ENCODE measurements at places on chromosomes 3 and 15. TPM values are rescaled to one million over a fixed set of nuclear protein-coding genes. Genes with fewer than 3 reads are reported as not detected.

GNAT1 gene
- not detected for total RNA-seq

SLC15A2 gene
- 0.08 TPM for total RNA-seq

KCNAB1 gene
- total RNA-seq, result not detected

CLRN1 gene
- total RNA-seq, result not detected

HRH1 gene
- total RNA-seq, result 10.2 TPM

SLC51A gene
- total RNA-seq, result not detected

HHLA2 gene
- 0.13 TPM for total RNA-seq

PPP2R3A gene
- total RNA-seq, result 4.5 TPM

CLSTN2 gene
- total RNA-seq, result 0.05 TPM

TMEM207 gene
- total RNA-seq, result not detected

ZWILCH gene
- 39.0 TPM for total RNA-seq

SNX22 gene
- total RNA-seq, result 0.77 TPM

GOLGA8G gene
- total RNA-seq, result not detected

GALNT15 gene
- total RNA-seq, result not detected

LRRFIP2 gene
- 57.2 TPM for total RNA-seq

CCR8 gene
- total RNA-seq, result not detected

SLC35G2 gene
- 35.1 TPM for total RNA-seq

UBAP1L gene
- 0.48 TPM for total RNA-seq

ISG20 gene
- 33.2 TPM for total RNA-seq

SACM1L gene
- 17.4 TPM for total RNA-seq

TEX9 gene
- total RNA-seq, result 4.8 TPM

UACA gene
- total RNA-seq, result 46.5 TPM

ZNF501 gene
- total RNA-seq, result not detected

WDR93 gene
- total RNA-seq, result 0.15 TPM

SEC22C gene
- 27.9 TPM for total RNA-seq

CHRNA7 gene
- 4.1 TPM for total RNA-seq

ANKUB1 gene
- total RNA-seq, result not detected

PIAS1 gene
- total RNA-seq, result 17.0 TPM

SIDT1 gene
- 0.96 TPM for total RNA-seq

PROK2 gene
- total RNA-seq, result not detected

KBTBD13 gene
- total RNA-seq, result not detected

GOLGA8M gene
- 0.10 TPM for total RNA-seq

GREM1 gene
- 8.2 TPM for total RNA-seq

SMCO1 gene
- total RNA-seq, result not detected

ITIH1 gene
- not detected for total RNA-seq

KNL1 gene
- total RNA-seq, result 7.0 TPM

CYP1A2 gene
- not detected for total RNA-seq

GPR27 gene
- 2.1 TPM for total RNA-seq

OR5AC2 gene
- not detected for total RNA-seq

Measured in A549 treated with RU486 at 1 μM for 4 hours (cell line).